Fibroblast of the aortic adventitia (primary cell): ENCODE measurements at places on chromosomes 1 and 21. TPM values are rescaled to one million over a fixed set of nuclear protein-coding genes. Genes with fewer than 3 reads are reported as not detected.

DNA sequence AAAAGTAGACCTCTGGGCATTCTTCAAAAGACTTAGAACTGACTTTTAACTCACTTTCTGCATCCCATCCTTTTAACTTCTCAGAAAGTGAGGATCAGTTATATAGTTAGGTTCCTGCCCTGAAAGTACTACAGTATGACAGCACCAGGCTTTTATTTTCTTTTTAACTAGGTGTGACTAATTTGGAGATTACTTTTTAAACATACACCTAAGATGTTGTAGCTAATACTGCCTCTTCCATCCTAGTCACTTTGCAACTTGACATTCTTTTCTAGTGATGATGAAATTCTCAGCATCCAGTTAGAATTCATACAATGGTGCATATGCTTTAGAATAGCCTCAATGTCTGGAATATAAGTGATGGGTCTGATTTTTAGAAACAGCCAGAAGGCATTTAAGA is 24.6 kb downstream of the RUNX1 start:
- DNase-seq = no peak

- peak; percentile 12 for DNase-seq
These were observed 71.6 kb downstream of the RD3 start for GRCh38 chr1:211420389-211420788.

Gene CELA3B
- total RNA-seq = not detected in 2 replicates

DNA sequence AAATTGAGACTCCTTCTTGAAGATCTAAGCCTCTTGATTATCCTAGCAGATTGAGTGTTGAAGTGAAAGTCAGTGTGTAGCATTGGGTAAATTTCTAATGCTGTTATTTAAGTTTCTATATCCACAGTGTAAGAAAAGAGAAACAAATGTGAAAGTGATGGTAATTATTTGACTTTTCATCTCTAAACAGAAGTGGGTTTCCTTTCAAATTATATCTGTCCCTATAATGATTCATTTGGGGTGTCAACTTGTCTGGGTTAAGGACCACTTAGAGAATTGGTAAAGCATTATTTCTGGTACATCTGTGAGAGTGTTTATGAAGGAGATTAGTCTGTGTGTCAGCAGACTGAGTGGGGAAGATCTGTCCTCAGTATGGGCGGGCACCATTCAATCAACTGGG is 133.0 kb upstream of the HMCN1 start:
- DNase-seq = no peak

GRCh38 chr1:247906504-247907047 is 11.2 kb downstream of the OR2W3 start:
- peak; percentile 10 for DNase-seq

- peak; percentile 81 for DNase-seq
These were observed 17.1 kb downstream of the SOAT1 start for GRCh38 chr1:179310721-179311120.

GRCh38 chr1:147156642-147157041 is 15.6 kb downstream of the PRKAB2 start:
- DNase-seq = no peak
